ENCODE measurements at places on chromosomes 5 and 9.

- DNase-seq: no peak
Measured at GRCh38 chr5:5348135-5348534, 74.3 kb upstream of the ICE1 start.

DNA sequence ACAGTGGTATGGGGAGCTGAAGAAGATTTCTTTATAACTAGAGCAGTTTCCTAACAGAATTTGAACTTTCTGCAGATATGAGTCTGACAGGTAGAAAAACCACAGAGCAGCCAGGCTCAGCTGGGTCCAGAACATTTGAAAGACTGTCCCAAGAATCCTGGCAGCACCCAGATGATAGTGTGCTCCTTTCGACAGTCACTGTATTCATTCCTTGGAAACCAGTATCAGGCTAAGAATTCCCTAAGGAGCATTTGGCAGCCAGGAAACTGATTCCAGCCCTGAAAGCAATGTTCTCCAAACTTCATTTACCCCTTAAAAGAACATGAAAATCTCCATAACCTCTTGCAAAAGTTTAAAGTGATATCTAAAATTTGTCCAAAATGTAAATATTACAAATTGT, 123.0 kb upstream of the MTAP start:
- no peak for DNase-seq

- no peak for DNase-seq
Measured at GRCh38 chr5:180050121-180050940, 21.2 kb downstream of the RNF130 start.

DNA sequence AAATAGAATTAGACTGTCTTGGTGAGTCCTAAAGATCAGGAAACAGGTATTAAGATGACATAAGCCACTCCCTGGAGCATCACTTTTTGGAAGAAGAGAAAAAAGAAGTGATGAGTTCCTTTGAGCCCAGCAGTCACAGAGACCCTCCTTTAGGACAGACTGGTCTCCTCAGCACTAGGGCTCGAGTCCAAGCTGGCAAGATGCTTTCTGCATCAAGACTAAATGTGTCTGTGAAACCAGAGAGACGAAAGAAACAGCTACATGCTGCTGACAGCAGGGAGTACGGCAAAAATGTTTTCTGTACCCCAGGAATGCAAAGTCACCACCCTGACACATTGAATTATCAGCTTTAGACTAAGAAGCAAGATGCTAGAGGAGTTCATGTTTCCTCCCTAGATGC, 184.5 kb downstream of the CRB2 start:
- no peak for DNase-seq
